CD4-positive, alpha-beta T cell treated with Interleukin-21 for 1 hour (primary cell): ENCODE measurements at places on chromosomes 12 and 14.

GRCh38 chr12:26406813-26407212 is 211.4 kb downstream of the SSPN start:
- no peak for DNase-seq

DNA sequence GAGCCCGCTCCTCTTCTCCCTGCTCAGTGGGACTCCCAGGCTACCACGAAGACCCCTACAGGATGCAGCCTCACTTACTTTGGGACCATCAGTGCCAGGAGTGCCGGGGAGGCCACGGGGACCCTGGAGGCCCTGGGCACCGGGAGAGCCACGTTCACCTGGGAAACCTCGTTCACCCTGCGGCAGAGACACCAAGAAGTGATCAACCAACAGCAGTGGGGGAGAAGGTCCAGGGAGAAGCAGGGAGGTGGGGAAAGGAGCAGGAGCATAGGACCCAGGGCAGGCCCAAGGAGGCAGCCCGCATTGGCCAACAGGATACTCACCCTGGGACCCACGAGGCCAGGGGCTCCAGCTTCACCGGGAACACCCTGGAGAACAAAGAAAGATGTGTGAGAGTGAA is 19.4 kb downstream of the TMEM106C start:
- DNase-seq: no peak

GRCh38 chr14:95490138-95490509 is 26.3 kb downstream of the SYNE3 start:
- no peak for DNase-seq

DNA sequence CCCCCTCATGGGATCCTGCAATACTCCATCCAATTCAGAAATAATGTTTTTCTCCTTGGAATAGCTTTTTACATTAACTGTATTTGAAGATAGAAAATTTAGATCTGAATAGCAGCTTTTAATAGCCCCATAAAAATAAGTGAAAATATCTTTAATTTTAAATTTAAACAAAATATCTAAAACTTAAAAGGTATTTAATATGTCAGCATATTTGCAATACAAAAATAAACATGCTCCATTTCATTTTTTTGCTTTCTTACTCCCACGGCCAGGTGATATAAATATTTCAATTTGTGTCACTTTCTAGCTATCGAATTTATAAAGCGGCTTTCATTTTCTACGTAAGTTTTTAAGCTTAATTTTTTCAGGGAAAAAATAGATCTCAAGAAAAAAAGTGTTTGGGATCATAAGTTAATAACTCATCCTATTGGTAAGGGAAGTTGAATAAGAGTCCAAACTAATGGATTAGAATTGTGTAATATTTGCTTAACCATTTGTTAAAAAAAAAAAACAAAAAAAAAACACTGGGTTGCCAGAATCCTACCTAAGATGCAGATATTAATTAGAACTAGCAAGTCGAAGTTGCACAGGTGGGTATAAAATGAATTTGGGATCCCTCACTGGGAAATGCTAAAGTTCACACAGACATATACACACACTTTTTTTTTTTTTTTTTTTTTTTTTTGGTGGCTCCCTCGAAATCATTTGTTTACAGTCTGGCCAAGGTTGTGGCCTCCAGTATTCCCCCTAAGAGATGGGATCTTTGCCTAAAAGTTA is 47.6 kb downstream of the PPP2R5C start:
- no peak for DNase-seq

DNA sequence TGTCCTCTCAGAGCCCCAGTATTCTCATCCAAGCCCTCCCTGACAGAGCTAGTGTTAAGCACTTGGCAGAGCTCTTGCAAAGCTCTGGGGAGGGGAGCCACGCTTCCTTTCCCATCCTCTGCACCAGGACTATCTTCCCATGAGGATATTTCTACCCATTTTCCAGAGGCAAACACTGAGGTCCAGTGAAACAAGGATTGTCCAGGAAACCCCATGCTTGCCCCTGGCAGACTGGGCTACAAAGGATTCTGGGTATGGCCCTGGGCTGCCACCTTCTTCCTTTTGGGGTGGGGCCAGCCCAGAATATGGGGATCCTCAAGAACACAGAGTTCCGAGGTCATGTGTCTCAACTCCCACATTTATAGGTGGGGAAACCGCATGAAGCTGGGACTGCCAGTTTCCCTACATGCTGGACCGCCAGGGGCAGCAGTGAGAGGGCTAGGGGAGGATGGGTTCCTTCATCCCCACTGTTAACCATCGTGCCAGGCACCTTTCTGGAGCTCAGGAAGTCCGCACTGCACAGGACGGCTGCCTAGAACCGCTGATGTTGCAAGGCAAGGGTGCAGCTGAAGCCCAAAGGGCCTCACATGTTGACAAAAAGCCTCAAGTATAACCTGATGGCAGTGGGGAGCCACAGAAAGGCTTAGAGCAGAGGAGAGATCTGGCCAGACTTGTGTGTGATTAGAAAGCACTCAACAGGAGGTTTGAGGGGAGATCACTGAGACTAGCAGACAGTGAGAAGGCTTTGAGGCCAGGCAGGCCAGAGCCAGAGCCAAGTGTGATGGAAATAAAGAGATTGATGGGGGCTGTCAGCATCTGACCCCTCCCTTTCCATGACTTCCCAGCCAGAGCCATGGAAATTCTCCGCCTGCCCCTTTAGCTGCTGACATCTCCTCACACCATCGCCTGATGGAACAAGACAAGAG is 5.5 kb upstream of the CCDC85C start:
- DNase-seq: no peak

DNA sequence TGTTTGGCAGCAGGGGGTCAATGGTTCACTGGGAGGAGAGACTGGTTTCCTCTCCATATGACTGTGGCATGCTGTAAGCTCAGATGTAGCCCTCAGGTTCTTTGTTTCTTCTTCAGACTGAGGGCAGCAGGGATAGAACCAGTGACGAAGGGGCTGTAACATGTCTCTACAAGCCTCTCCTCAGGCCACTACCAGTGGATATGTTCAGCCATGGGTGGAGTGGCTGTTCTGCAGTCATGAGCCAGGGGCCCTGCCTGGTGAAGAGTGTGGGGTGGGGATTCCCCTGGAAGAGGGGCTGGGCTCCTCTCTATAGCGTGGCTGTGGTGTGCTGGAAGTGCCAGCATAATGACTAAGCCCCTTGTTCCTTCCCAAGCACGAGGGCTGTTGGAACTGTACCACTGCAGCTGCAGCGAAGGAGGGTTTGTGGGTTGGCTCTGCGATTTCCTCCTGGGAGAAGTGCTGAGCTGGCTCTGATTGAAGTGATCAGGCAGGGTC is 55.8 kb downstream of the CMAS start:
- DNase-seq: no peak

- no peak for DNase-seq
Observed at GRCh38 chr12:121558956-121559355, 21.9 kb downstream of the KDM2B start.

DNA sequence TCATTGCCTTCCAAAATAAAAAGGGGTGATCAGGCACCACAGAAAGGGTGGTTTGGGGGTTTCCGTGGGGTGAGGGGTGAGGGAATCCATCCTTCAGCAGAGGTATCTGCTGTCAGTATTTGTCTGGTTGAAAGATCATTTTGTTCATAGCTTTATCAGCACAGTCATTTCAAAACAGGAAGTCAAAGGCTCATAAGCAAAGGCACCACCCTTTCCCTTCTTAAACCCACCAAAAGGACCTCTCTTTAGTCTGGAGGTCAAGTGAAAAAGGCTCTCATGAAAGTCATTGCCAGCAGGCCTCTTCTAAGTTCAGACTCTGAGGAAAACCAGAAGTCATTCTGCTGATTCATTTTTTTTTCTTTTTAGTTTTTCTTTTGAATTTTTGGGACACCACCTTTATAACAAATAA is 6.2 kb downstream of the CHST11 start:
- DNase-seq: peak; percentile 75

DNA sequence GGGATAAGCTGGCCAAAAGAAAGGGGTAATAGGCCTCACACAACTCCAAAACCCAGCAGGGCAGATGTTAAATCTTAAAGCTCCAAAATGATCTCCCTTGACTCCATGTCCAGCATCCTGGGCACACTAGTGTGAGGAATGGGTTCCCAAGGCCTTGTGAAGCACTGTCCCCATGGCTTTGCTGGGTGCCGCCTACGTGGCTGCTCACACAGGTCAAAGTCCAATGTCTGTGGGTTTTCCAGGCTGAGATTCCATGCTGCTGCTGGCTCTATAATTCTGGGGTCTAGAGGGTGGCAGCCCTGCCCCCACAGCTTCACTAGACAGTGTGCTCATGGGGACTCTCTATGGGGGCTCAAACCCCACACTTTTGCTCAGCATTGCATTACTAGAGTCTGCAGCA is 145.3 kb upstream of the GRIN2B start:
- no peak for DNase-seq

DNA sequence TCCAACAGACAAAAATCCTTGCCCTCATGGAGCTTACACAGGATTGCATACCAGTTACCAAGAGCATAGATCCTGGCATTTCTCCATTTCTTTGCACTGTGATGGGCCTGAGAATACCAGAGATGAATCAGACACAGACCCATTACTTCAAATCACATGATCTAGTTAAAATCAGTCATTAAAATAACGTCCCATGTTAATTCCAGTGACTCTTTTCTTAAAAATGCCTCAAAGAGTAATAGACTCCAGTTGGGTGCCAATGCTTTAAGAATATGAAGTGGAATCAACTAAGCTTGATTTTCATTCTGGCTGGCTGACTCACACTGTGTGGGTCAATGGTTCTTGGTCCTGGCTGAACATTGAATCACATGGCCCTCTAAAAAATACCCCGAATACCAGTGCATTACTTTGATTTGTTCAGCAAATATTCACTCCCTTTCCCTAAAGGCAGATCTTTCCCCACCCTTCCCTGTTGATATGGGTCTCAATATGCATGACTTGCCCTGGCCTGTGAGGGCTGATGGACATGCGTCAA is 11.0 kb downstream of the ASB2 start:
- no peak for DNase-seq

DNA sequence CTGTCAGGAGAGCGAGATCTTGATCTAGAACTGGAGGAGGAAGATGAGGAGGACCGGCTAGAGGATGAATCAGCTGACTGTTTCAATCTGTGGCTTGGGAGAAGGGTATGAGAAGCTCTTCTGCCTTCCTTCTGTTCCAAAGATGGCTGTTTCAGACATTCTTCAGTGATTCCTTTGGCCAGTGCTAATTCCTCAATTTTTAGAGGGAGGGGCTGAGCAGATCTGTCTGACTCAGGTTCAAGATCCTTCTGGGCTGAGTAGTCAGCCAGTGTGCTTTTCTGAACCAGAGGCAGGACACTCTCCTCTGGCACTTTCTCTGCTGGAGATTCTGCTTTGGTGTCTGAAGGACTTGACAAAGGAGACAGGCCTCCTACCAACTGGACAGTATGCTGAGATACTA is 15.2 kb downstream of the ACIN1 start:
- no peak for DNase-seq

DNA sequence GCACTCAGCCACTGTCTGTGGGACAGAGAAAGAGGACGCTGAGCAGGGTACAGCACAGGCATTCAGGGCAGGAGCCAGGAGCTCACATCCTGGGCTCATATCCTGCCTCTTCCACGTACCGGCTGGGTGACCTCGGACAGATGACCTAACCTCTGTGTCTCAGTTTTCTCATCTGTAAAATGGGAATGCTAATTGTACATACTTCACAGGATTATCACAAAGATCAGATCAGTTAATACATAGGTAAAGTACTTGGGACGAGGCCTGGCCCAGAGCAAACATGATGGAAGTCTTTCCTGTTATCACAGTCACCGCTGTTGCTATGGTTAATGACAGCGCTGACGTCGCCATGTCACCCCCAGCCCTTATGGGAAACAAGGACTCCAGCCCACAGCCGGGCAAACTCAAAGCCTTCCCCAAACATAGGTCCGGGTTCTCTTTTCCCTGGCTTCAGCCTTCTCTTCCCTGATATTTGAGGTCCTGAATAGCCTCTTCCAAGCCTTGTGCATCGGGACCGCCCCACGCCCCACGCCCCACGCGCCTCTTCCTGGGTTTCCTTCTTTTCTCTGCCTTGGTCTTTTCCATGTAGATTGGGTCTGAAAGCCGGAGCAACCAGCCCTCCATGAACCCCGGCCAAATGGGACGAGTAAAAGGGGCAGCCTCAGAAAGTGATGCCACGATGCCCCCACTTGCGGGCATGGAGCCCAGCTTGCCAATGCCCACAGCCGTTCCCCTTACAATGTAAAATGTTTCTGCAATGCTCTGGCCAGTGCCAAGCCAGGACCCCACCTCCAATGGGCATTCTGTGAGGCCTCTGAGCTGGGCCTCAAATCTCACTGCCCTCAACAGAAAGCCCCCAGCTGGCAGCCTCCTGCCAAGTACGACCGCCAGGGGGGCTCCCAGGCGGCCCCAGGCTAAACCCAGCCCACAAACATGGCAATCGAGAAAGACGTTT is 125.4 kb downstream of the RFLNA start:
- no peak for DNase-seq

GRCh38 chr12:114547636-114548035 is 136.3 kb downstream of the TBX3 start:
- no peak for DNase-seq

DNA sequence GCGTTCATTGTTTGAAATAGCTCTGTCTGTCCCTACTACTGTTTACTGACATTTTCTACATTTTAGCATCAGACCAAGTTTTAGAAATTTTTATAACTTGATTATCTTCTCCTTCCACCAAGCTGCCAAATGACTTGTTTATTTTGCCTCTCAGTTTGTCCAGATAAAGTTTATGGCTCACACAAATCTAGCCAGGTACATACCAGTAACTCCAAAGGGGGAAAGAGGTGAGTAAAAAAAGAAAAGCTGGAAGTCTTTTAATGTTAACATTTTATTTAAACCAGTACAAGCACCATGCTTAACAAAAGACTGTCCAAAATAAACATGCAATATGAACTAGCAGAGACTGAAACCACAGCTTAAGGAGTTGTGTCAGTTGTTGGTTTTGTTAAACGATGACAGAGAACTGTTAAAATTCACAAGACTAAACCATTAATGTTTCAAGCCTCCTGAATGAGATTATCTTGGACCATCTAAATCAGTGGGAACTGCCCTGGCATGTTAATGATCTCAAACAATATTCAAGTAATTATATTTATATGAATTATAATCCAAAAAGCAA is 14.5 kb downstream of the GMFB start:
- no peak for DNase-seq

DNA sequence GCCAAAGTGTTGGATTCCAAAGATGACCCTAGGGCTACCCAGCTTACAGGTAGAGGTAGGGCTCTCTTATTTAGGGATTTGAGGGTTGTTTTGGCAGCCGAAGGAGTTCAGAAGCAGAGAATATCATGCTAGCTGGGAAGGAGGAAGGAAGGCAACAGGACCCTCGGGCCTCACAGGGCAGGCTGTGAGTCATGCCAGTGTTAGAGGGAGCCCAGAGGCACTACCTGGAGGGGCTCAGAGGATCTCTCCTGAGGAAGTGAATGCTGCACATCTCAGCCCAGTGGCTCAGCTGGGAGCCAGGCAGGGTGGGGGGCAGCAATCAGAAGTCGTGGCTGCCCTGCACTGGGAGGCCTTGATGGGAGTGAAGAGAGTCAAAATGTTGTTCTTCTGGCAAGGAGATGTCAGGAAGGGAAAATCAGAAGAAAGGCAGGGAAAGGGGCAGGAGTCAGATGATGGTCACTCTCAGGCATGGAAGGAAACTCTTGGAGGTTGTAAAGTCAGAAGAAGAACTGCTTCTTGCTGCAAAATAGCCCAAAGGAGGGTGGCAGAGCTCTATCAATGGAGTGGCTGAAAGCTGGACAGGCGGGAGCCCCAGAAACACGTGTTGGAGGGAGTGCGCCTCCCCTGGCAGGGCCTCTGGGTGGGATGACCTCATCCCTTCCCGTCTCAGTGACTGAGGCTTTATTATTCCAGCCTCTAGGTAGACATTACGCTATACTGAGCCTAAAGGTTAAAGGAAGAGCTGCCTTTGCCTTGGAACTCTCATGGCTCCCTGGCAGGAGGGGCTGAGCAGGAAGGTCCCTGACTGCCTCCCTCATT is 141.3 kb downstream of the SMOC1 start:
- no peak for DNase-seq
